ENCODE measurements at places on chromosomes 4 and X. TPM values are rescaled to one million over a fixed set of nuclear protein-coding genes. Genes with fewer than 3 reads are reported as not detected.

GRCh38 chr4:55020131-55020530, 105.3 kb downstream of the KDR start:
- no peak overlapping the region for H3K4me3 ChIP-seq
- H3K27ac ChIP-seq, result no peak overlapping the region
- no peaks in the 10 kb centered on the region for H3K27me3 ChIP-seq
- no peak for DNase-seq

DNA sequence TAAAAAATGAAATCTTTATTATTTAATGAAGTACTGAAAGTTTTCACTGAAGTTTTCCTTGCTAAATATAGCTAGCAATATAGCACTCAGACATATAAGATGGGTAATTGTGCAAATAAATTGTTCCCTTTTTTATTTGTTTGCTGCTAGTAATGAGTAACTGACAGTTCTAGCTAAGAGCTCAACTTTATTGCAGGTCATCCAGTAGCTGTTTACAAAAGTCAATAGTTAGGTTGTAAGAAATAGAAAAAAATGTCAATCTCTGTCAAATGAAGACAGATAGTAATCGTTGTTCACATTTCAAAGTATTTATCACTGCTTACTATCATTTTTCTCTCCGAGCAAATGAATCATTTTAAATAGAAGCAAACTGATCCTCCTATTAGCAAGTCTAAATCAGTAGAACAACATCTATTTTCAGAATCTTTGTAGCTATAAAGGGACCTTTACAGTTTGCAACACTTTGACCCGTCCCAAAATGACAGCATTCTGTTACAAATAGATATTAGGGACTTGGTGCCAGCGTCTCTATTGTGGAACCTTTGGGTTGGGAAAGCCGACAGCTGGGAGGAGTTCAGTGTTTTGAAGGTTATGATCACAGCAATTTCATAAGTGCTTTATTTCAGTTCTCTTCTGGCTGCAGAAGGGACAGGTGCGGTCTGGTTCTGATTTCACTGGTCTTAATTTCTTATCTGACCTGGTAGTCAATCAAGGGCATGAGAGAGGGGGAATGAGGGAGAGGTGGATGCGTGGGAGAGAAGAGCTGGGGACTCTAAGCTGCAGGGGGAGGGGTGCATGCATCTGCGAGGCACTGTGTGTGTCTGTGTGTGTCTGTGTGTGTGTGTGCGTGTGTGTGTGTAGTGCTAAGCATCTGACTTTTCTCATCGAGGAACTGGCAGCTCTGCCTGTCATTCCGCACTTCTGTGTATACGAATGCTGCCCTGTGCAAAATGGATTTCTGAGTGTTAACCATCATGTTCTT, 227.9 kb upstream of the PITX2 start:
- no peak overlapping the region for H3K4me3 ChIP-seq
- no peaks in the 10 kb centered on the region for H3K4me1 ChIP-seq
- DNase-seq, result no peak
- H3K36me3 ChIP-seq, result no peaks in the 10 kb centered on the region
- H3K27me3 ChIP-seq, result no peaks in the 10 kb centered on the region
- no peak overlapping the region for H3K27ac ChIP-seq

DNA sequence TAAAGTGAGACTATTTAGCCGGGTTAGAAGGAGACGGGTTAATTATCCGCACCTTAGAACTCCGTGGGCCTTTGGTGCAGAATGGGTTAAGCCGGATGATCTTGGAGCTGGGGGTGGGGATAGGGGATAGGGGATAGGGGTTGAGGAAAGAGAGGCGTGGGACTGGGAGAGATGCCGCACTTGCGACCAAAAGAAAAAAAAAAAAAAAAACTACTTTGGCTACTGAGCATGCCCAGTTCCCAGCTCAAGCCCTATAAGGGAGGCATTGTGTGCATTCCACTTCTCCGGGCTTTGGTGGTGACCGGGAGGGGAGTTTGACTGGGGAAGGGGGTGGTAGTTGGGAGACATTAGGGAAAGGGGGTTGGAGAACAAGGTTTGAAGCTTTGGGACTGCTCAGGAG, at the start of gene SLITRK4:
TSS of gene SLITRK4 (minus strand) at position 187 of the 400 bp plus-strand sequence. CDS start 4,993 bp downstream, outside the sequence.
- H3K4me1 ChIP-seq, result no peaks in the 10 kb centered on the region
- H3K27ac ChIP-seq, result no peak within 1 kb of the TSS
- no peak within 1 kb of the TSS for H3K4me3 ChIP-seq
- H3K27me3 ChIP-seq, result no peaks in the 10 kb centered on the region
- DNase-seq, result no peak

- no peak overlapping the region for H3K27ac ChIP-seq
- no peaks in the 10 kb centered on the region for H3K27me3 ChIP-seq
- H3K36me3 ChIP-seq, result no peaks in the 10 kb centered on the region
- no peak for DNase-seq
Observed at GRCh38 chrX:155179346-155179997, 36.8 kb upstream of the VBP1 start.

DNA sequence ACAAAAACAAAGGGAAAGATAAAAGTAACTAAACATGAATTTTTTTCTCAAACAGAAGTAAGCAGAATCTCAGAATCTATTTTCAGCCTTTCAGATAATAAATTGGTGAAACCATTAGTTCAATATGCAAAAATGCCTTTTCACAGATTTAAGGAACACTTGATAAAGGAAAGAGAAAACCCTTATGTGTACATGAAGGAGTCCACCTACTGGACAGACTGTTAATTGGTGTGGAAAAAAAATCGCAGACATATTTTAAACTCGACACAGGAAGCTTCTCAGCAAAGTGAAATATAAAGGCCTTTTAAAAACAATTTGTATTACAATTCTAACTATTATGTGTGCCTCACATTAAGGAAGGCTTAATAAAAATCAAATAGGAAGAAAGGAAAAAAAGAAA, 22.3 kb downstream of the COX7B2 start:
- no peaks in the 10 kb centered on the region for H3K36me3 ChIP-seq
- no peaks in the 10 kb centered on the region for H3K4me1 ChIP-seq
- DNase-seq, result no peak
- no peak overlapping the region for H3K4me3 ChIP-seq
- H3K27me3 ChIP-seq, result no peaks in the 10 kb centered on the region

DNA sequence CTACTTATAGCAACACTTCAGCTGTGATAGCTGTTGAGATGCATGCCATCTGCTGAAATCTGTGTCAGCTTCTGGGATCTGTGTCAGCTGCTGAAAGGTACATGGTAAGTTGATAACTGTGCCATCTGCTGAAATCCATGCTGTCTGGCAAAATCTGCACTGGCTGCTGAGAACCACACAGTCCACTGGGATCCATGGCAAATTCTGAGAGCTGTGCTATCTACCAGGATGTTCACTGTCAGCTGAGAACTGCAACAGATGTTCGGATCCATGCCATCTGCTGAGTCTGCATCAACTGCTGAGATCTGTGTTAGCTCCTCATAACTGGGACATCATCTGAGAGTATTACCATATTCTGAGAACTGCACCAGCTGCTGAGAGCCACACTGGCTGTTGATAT, 430.5 kb upstream of the POU3F4 start:
- no peak for DNase-seq
- no peaks in the 10 kb centered on the region for H3K36me3 ChIP-seq
- no peak overlapping the region for H3K27ac ChIP-seq

GRCh38 chr4:168139336-168139735, 47.0 kb downstream of the ANXA10 start:
- no peaks in the 10 kb centered on the region for H3K4me1 ChIP-seq
- DNase-seq, result no peak
- no peaks in the 10 kb centered on the region for H3K27me3 ChIP-seq
- H3K36me3 ChIP-seq, result no peaks in the 10 kb centered on the region
- no peak overlapping the region for H3K27ac ChIP-seq

GRCh38 chrX:69153060-69153730, 12.1 kb downstream of the PJA1 start:
- no peak for DNase-seq
- no peaks in the 10 kb centered on the region for H3K36me3 ChIP-seq
- no peak overlapping the region for H3K27ac ChIP-seq
- no peaks in the 10 kb centered on the region for H3K4me1 ChIP-seq
- no peaks in the 10 kb centered on the region for H3K27me3 ChIP-seq

GRCh38 chrX:100768679-100769338, 36.9 kb upstream of the SYTL4 start:
- H3K27me3 ChIP-seq, result no peaks in the 10 kb centered on the region
- peak; percentile 78 for DNase-seq
- no peaks in the 10 kb centered on the region for H3K4me1 ChIP-seq
- H3K36me3 ChIP-seq, result no peaks in the 10 kb centered on the region
- H3K27ac ChIP-seq, result no peak overlapping the region
- H3K4me3 ChIP-seq, result no peak overlapping the region

- H3K4me1 ChIP-seq, result no peaks in the 10 kb centered on the region
- no peaks in the 10 kb centered on the region for H3K27me3 ChIP-seq
- H3K36me3 ChIP-seq, result no peaks in the 10 kb centered on the region
- H3K4me3 ChIP-seq, result no peak overlapping the region
Observed at GRCh38 chr4:141899541-141899940, 263.2 kb downstream of the IL15 start.

DNA sequence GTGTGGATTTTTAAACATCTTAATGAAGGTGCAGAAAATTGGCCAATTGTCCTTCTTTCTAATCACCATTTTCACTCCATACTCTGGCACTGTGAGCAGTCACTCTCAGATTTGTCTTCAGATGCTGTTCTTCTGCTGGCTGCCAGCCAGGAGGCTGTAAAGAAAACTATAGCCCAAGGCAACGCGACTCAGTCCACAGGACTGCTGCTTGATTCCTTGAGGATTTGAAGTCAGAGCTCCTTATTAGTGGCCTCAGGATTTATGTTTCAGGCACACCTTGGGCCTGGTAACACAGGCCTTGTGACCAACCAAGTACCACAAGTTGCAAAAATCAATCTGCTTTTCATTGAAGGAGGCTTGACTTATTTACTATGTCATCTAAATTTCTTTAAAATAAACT, 342.6 kb downstream of the GPM6A start:
- no peaks in the 10 kb centered on the region for H3K36me3 ChIP-seq
- no peak for DNase-seq
- no peaks in the 10 kb centered on the region for H3K27me3 ChIP-seq
- H3K4me3 ChIP-seq, result no peak overlapping the region
- H3K4me1 ChIP-seq, result no peaks in the 10 kb centered on the region

DNA sequence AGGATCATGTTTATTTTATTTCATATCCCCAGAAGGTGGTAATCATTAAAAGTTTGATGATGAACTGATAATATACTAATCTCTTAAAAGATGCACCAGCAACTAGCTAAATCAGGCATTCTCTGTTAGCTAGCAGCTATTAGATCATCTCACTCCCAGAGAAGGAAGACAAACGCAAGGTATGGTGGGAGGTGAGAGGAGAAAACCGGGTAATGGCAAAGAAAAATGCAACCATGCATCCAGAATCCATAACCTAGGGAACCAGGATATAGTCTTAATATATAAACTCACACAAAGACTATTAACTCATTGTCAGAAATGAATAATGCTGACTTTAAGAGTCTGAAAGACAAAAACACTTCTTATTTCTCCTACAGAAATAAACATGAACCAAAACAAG, 66.1 kb downstream of the WNK3 start:
- H3K4me1 ChIP-seq, result no peaks in the 10 kb centered on the region
- H3K27me3 ChIP-seq, result no peaks in the 10 kb centered on the region
- H3K4me3 ChIP-seq, result no peak overlapping the region

DNA sequence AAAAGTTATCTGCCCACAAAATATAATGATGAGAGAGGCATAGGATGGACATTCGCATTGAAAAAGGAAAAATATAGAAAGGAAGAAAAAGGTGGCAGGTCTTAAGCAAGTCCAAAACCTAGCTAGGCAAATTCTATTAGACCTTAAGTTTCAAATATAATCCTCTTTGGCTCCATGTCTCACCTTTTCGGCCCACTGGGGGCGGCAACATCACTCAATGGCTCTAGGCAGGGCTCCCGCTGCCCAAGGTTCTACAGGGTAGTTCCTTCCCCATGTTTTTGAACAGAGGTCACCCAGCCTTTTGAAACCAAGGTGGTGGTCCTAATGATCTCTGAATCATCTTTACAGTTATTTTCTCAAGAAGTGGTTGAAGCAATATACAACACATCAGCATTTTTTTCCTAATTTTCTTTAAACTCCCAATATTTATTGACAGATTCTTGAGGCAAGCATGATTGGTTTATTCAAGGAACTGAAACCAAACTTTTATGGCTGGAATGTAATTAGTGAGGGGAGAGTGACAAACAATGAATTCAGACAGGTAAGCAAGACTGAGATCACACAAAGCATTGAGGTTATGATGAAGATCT, 309.4 kb downstream of the ANTXR2 start:
- no peaks in the 10 kb centered on the region for H3K27me3 ChIP-seq
- H3K4me3 ChIP-seq, result no peak overlapping the region
- H3K4me1 ChIP-seq, result no peaks in the 10 kb centered on the region
- H3K27ac ChIP-seq, result no peak overlapping the region
- no peak for DNase-seq

DNA sequence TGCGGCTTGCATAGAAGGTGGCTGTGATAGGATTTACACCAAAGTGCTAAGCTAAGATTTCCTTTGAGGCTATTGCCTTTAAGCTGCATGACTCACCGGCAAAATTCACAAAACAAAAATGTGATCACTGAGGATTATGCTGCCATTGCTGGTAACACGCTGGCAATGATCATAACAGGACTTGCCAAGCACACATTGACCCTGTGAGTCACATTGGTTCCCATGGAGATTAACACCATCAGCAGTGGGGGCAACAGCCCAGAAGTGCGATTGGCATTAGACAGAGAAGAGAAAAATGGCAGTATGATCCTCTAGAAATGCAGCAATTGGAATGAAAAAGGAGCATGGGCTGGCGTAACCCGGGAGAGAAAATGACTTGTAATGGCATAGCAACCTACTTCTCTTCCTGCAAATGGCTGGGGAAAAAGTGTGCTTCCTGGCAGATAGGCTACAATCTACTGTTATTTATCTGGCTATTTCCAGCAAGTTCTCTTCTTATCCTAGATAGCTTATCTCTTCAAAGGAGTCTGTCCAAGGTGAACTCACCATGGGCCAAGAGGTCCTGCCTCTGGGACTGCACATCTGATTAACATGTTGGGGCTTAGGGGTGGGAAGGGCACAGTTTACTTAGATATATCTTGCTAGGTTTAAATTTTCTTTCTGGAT, 314.2 kb upstream of the IGFBP7 start:
- DNase-seq, result no peak
- no peak overlapping the region for H3K27ac ChIP-seq
- no peak overlapping the region for H3K4me3 ChIP-seq

GRCh38 chr4:128358231-128358912, 70.8 kb upstream of the PGRMC2 start:
- no peaks in the 10 kb centered on the region for H3K27me3 ChIP-seq
- H3K36me3 ChIP-seq, result no peaks in the 10 kb centered on the region
- no peak overlapping the region for H3K4me3 ChIP-seq
- no peak overlapping the region for H3K27ac ChIP-seq

The ZCCHC12 gene
- total RNA-seq, result not detected

The AFP gene
- total RNA-seq, result not detected

The TMEM154 gene
- 2.6 TPM for total RNA-seq

The RPS6KA3 gene
- total RNA-seq, result 41.1 TPM

The PF4V1 gene
- total RNA-seq, result not detected

The CSAG1 gene
- not detected for total RNA-seq

The PCDH10 gene
- total RNA-seq, result 0.83 TPM

The ANAPC10 gene
- total RNA-seq, result 11.7 TPM
